ENCODE measurements at places on chromosomes 6 and 20.

DNA sequence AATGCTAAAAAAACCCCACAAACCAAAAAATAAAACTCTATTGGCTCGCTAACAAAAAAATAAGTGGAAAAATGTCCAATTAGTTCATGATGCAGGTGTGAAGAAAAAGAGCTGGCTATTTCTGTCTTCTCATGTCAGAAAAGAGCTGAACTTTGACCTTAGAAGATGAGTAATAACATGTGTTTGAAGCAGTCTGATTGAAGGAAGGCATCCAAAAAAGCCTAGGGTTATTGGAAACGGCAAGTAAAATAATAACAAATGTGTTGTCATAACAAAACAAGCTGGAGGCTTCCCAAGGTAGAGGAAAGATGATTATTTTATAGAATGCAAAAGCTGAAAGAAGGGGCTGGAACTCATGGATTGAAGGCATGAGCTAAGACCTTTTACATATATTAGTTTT is 94.4 kb upstream of the FAM184A start:
- no peak for DNase-seq

GRCh38 chr6:105179244-105180065 is at the start of gene POPDC3:
TSS of gene POPDC3 (minus strand) at chr6:105180014. CDS start at chr6:105161909, 18,105 bp downstream.
- no peak for DNase-seq

DNA sequence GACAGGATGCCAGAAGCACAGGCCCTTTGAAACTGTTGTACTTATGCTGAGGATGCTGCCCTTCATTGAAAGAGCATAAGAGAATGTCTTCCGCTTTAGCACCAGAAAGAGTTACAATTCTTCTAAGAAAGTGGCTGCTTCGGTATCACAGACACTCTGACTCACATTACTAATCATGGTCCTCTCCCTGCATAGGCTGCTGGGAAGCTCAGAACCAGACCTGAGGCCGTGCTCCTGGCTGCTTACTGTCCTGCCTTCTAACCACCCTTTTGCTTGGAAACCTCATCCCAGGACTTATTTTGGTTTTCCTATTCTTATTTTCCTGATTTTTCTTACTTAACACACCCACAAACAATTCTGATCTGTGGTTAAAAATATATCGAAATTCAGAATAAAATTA is 22.9 kb downstream of the LYRM4 start:
- no peak for DNase-seq

GRCh38 chr6:7719364-7719850 is 6.5 kb upstream of the BMP6 start:
- DNase-seq, result no peak

- no peak for DNase-seq
Measured at GRCh38 chr6:42294759-42295158, 77.1 kb upstream of the MRPS10 start.

DNA sequence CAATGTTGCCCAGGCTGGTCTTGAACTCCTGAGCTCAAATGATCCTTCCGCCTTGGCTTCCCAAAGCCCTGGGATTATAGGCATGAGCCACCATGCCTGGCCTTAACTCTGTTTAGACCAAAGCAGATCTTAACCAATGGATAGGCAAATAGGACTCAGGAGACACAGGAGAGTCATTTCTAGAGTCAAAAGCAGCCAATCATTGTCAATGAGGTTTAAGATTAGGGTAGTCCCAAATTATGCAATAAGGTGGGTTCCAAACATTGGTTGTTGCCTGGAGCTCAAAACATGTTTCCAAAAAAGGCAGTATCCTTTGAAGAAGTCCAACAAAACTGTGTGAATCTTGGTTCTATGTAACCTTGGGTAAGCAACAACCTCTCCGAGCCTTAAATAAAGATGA is 95.7 kb upstream of the JARID2 start:
- no peak for DNase-seq

GRCh38 chr6:157656437-157656997 is 166.5 kb upstream of the SNX9 start:
- DNase-seq, result no peak

DNA sequence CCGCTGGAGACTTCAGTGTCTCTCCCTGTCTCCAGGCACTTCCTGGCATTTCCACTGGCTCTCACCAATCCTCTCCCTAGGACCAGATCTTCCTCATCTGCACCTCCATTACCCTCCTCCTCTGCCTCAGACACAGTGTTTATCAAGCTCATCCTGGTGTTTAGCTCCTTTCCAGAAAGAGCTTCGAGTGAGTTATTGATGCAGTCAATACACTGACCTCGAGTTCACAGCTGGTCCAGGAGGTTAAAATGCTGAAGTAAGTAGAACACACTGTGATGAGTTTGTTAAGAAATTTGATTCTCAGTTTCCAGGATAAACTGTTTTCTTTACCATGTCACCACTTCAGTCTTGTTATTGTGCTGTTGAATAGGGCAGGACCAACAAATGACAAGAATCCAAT is 42.1 kb upstream of the ARMC2 start:
- DNase-seq, result no peak

GRCh38 chr20:2619961-2620595 is 32.4 kb upstream of the NOP56 start:
- no peak for DNase-seq

DNA sequence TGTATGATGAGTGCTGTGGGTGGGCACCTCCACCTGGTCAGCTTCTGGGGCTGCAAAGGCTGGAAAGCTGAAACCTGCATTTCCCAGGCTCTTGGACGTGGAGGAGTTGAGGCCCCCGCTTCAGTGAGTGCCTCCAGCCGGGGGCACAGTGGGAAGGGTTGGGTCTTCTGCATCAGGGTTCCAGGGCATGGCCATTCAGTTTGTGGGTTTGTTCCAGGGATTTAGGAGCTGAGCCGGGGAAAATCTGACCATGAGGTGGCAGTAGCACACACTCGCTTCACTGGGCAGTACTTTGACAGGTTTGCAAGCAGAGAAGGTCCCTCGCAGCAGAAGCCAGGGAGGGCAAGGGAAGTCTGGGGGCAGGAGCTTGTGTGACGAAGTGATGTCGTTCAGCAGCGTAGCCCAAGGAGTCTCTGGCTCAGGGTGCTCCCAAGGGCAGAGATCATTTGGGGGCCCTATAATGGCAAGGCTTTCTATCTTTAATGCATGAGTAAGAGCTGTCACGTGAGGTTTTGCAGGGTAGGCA is 69.5 kb upstream of the SULF2 start:
- no peak for DNase-seq

DNA sequence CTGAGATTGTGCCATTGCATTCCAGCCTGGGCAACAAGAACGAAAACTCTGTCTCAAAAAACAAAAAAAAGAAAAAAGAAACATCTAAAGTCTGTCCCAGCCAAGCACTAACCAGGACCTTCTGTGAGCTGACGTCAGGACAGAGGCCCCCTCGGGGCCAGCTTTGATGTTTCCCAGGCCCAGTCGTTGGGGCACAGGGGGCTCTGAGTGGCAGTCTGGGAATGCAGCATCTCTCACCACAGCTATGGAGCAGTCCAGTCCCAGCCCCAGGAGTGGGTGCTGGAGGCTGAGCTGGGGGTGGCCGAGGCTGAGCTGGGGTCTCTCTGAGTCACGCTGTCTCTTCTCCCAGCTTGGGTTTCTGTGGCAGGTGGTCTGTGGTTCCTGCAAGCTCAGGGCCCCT is 46.0 kb upstream of the SRF start:
- DNase-seq, result no peak

GRCh38 chr6:125144822-125145221 is 8.8 kb upstream of the TPD52L1 start:
- no peak for DNase-seq

DNA sequence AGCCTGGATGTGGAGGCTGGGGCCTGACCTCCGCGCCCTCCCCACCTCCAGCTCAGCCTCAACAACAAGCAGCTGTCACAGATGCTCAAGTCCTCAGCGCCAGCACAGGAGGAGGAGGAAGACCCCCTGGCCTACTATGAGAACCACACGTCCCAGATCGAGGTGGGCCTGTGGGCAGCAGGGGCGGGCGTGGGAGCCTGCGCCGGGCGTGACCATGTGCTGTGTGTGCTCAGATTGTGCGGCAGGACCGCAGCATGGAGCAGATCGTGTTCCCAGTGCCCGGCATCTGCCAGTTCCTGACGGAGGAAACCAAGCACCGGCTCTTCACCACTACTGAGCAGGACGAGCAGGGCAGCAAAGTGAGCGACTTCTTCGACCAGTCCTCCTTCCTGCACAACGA is 23.5 kb downstream of the UQCC2 start:
- no peak for DNase-seq

DNA sequence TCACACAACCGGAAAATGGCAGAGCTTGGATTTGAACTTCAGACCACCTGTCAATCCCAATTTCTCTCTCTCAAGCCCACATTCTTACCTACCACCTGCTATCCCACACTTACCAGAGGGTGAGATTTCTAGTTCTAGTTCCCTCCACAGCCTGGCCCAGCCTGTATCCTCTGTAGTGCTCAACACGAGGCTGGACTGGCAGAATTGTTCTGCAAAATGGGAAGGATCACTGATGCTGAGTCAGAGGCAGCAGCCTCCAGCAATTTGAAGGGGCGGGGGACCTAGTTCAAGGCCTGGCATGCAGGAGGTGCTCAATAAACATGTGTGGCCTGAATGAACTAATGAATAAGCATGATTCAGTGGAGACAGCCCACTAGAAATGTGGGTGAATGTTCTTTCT is 53.6 kb upstream of the TTPAL start:
- DNase-seq, result no peak

GRCh38 chr20:50580016-50580747 is 70.0 kb downstream of the PTPN1 start:
- no peak for DNase-seq

- DNase-seq, result no peak
Measured at GRCh38 chr20:31836853-31837608, 8.4 kb downstream of the FOXS1 start.

- no peak for DNase-seq
Measured at GRCh38 chr6:56959938-56960337, 5.0 kb downstream of the BEND6 start.

- DNase-seq, result no peak
Measured at GRCh38 chr20:17511401-17511800, 19.8 kb downstream of the BFSP1 start.

- no peak for DNase-seq
Measured at GRCh38 chr6:4017834-4018170, 61.1 kb downstream of the FAM217A start.

- no peak for DNase-seq
Measured at GRCh38 chr20:60986506-60987156, 265.4 kb upstream of the CDH4 start.

- no peak for DNase-seq
Measured at GRCh38 chr6:151376440-151376839, 14.9 kb downstream of the ZBTB2 start.

- peak; percentile 6 for DNase-seq
Measured at GRCh38 chr20:461254-462198, 807 bp downstream of the TBC1D20 start.

- no peak for DNase-seq
Measured at GRCh38 chr6:100116411-100117194, 122.6 kb upstream of the MCHR2 start.

GRCh38 chr20:33431797-33432381 is 11.7 kb downstream of the SNTA1 start:
- no peak for DNase-seq

- no peak for DNase-seq
Measured at GRCh38 chr6:157906537-157907061, 75.1 kb upstream of the SYNJ2 start.

- no peak for DNase-seq
Measured at GRCh38 chr6:147564556-147564955, 56.1 kb downstream of the SAMD5 start.

- DNase-seq, result no peak
Measured at GRCh38 chr6:69362209-69362608, 434.6 kb downstream of the LMBRD1 start.

- no peak for DNase-seq
Measured at GRCh38 chr6:17957904-17958620, 29.4 kb downstream of the KIF13A start.

GRCh38 chr6:89260832-89261231 is 43.7 kb upstream of the GABRR1 start:
- no peak for DNase-seq

DNA sequence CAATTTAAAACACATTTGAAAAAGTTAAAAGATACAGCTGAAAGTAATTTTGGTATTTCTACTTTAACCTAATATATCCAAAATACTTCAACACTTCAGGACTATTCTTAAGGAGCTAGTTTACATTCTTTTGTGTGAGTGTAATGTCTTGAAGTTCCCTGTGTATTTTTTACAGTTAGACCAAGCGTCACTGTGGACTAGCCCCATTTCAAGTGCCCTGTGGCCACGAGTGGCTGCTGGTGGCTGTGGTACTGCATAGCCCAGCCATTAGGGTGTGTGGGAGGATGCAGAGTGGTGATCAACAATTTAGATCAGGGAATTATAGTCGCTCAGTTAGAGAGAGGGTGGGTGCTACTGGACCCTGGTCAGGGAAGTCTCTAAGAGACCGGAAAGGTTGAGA is 869 bp upstream of the CST5 start:
- no peak for DNase-seq

- DNase-seq, result no peak
Measured at GRCh38 chr6:156943816-156944215, 166.6 kb downstream of the ARID1B start.

DNA sequence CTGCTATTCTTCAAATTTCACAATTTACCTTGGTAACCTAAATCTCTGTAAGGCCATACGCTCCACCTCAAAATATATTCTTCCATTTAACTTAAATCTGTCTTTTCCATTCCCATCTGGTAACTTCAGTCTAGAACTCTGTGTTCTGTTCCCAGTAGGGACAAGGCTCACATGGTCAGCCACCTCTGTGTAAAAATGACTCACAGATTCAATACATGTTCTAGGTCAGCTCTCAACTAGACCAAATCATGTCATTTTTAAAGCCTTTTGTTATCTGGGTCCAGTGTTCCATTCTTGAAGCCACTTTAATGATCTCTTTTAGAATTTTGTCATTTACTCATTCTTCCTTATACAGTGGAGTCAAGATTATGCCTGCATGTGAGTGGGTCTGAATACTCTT is 315.6 kb upstream of the CITED2 start:
- DNase-seq, result no peak

GRCh38 chr6:157688275-157688959 is 134.6 kb upstream of the SNX9 start:
- no peak for DNase-seq

DNA sequence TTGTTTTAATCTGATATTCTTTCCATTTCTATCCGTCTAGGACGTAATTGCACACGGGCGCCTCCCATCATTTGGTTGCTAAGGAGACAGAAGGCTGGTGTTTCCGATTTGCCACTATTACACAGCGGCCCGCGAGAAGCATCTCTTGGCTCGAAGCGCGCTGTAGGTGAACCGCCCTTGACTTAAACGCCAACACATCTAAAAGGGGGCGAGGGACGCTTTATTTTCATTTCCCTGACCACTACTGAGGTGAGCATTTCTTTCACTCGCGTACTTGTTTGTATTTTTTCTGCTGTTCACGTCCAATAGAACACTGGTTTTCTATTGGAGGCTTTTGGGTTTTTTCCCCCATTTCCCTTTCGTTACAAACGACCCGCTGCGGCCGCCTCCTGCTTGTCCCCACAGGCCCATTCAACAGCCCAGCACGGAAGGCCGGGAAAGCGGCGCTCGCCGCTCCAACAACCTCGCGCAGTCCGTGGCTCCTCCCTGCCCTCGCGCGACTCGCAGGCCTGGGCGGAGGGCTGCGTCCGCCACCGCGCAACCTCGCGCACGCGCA is 505 bp upstream of the WRNIP1 start:
- peak; percentile 23 for DNase-seq
